Activated T-helper 1 cell treated with anti-CD3 and anti-CD28 coated beads, Interleukin-2, amount 50 U/mL, for 16 hours (primary cell): ENCODE measurements at places on chromosomes 1 and 21.

GRCh38 chr1:110617116-110617515 is 11.0 kb upstream of the KCNA2 start:
- DNase-seq = no peak

DNA sequence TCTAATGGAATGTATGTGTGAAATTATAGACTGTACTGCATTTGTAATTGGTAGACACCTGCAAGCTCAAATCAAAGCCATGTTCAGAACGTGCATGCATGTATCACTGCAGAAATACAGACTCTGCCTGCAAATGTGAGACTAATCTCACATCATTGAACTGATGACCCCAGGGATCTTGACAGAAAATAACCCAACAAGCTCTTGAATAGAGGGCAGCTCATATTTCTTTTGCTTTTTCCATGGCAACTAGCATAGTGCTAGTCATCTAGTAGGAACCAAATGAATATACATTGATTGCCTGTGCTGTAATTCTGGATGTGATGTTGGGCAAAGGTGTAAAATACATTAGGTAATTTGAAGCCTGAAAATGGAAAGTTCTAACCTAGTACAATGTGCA is 62.4 kb downstream of the PTPRC start:
- no peak for DNase-seq

DNA sequence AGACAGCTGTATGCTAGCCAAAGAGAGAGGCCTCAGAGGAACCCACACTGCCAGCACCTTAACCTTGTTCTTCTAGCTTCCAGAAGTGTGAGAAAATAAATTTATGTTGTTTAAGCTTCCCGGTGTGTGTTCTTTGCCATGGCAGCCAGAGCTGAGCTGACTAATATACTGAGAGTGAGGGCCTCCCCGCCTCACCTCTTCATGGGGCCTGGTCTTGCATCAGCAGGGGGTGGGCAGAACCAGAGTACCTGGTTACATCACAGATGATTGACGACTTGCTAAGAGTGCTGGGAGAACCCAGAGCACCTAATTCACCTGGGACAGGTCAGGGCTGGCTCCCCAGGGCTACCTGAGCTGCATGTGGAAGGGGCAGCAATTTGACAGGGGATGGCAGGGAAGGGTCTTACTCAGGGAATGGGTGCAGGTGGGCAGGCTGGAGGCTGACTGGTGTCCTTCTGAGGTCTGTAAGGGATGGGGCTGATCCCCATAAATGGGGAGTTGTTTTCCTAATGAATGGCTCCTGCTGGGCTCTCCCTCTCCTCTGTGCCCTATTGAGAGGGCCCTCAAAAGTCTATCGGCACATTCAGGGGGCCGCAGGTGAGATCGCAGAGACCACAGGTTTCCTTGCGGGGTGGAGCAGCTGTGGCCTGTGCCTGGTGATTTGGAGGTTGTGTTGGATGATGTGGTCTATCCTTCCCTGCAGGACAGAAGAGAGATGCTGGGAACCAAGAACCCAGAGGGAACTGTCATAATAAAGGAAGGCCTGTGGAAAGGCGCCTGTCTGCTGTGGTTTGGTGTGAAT is 60.6 kb upstream of the ETV3 start:
- DNase-seq = no peak

- DNase-seq = no peak
These were observed 38.0 kb upstream of the DESI2 start for GRCh38 chr1:244614879-244615278.

- DNase-seq = no peak
These were observed 72.7 kb upstream of the MUTYH start for GRCh38 chr1:45412899-45413298.

DNA sequence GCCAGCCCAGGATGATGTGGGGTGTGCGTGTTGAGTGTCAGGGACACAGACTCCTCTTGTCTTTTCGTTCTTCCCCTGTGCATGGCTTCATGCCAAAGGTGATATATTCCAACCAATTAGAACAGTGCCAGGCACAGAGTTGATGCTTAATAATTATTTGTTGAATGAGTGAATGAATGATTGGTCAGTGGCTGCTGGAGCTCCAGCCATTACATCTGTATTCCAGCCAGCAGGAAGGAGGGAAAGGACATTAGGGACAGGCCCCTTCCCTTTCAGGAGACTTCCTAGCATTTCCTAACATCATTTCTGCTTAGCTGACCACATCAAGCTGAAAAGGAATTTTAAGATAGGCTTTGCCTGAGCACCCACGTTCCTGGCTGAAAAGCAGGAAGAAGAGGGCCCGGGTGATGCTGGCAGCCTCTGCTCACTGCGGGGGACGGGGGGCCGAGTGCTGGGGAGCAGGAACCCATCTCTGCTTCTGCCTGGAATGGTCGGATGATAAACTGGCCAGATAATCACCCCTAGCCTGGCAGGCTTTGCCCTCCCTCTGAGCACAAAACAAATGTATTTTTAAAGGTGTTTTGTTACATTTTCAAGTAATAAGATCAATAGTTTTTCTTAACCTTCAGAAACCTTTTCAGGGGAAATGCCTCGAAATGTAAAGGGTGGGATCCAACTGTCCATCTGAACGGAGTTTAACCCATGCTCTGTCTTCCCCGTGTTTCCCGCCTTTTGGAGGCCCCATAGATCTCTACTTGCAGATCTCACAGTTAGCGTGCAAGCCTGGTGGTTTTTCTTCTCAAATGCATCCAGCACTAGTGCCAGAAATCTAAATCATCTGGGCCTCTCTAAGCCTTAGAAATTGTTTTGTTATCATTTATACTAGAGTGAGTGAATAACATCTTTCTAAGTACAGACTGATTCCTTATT is 39.0 kb downstream of the SLC37A1 start:
- no peak for DNase-seq

GRCh38 chr1:1058921-1059493 is 15.1 kb downstream of the RNF223 start:
- DNase-seq = no peak

DNA sequence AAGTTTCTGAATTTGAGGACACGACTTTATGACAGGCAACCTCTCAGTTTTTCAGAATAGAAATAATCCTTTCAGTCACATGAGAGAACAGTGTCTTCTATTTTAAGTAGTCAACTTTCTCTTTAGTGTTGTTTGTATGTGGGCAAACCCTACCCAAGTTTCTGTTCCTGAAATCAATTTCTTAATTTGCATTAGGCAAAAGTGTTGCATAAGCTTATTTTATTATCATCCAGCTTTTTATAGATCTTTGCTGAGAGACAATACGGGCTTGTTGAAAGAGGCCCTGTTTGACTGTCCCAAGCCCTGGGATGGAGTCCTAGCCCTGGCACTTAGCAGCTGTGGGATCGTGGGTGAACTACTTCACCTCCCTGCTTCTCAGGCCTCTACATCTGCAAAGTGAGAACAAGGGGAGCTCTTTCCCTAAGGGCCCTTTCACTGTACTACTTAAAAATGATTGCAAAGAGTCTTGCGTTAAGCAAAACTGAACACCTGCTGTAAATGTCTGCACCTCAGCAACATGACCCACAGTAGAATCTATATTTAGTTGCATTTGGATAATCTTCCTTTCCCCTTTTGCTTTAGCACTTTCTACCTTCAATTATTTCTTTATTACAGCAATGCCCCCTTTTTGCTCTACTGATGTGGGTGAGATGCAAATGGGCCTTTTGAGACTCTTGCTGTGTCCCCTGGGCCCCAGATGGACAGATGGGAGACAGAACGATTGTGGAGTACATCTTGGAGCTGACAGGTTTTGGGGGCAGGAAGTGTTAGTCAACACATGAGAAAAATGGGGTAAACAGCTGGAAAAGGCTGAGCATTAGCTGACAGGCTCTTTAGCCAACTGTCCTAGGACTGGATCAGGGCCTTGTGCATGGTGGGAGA is 41.0 kb upstream of the SCAF4 start:
- no peak for DNase-seq

DNA sequence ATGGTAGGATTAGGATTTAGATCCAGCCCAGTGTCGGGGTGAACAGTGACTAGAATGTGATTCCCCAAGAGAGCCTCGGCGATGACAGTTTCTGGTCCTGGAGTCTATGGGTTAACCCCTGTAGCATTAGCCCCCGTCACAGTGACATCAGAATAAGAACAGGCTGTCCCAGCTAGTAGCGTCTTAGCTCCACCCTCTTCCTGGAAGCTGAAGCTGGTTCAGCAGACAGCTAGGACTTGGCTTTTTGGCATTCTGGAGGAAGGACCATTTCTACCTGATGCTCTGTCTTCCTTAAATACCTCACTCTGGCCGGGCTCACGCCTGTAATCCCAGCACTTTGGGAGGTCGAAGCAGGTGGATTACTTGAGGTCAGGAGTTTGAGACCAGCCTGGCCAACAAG is 5.0 kb downstream of the NDUFS2 start:
- DNase-seq = no peak

- DNase-seq = peak; percentile 95
These were observed 15.5 kb upstream of the GSTM4 start for GRCh38 chr1:109640285-109640865.

DNA sequence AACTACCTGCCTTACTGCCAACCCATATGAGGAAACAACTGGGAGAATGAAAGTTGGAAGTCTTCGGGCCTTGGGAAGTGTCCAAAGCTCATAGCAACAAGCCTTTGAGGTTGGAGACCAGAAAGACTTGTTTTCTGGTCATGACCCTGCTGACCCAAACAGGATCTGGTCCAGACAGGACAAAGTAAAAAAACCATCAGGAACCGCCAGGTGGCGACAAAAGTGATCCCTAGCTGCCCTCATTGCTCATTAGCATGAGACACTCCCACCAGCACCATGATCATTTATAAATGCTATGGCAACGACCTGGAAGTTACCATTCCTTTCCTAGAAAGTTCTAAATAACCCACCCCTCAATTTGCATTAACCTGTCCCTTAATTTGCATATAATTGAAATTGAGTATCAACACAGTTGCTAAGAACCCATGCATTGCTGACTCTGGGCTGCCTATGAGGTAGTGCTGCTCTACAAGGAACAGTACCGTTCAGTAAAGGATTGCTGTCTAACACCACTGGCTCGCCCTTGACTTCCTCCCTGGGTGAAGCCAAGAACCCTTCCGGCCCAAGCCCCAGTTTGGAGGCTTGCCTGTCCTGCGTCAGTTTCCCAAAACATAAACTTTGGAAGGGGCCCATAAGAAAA is 89.0 kb downstream of the URB2 start:
- DNase-seq = no peak

DNA sequence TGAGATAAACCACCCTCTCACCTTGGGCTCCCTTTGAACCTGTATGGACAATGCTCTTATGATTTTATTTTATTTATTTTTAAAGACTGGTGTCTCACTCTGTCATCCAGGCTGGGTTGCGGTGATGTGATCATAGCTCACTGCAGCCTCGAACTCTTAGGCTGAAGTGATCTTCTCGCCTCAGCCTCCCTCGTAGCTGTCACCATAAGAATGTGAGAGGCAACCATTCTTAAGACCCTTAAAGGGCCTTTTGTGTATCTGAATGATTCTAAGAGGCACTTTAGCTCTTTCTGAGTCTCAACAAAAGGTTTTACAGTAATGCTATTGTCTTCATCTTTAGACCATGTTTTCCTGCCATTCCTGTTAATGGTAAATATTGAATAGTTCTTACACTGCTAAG is 67.0 kb downstream of the IVNS1ABP start:
- DNase-seq = no peak

DNA sequence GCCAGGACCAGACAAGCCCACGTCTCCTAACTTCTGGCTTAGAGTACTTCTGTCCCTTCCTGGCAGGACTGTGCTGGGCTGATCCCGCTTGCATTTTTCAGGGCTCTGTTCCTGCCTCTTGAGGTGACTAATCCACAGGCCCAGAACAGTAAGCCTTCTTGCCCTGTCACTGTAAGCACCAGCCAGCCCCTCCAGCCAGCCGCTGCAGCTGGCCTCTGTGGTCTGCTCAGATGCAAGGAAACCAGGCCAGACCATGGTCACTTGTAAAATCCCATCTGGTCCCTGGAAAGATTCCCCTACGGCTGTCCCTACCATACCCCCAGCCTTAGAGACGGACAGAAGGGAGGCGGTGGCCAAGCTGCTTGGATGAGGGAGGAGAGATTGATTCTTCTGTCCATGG is 74.2 kb downstream of the KIRREL1 start:
- DNase-seq = no peak

DNA sequence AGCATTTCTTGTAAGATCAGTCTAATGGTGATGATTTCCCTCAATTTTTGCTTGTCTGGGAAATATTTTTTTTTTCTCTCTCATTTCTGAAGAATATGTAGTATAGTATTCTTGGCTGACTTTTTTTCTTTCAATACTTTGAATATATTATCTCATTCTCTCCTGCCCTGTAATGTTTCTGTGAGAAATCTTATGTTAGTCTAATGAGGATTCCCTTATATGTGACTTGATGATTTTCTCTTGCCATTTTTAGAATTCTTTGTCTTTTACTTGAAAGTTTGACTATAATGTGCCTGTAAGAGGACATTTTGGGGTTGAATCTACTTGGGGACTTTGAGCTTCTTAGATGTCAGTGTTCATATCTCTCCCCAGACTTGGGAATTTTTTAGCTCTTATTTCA is 40.0 kb upstream of the PCBP3 start:
- DNase-seq = no peak

- DNase-seq = no peak
These were observed 46.0 kb upstream of the LRIG2 start for GRCh38 chr1:113027007-113027406.

GRCh38 chr1:33025761-33026160 is 10.9 kb downstream of the AK2 start:
- DNase-seq = no peak

GRCh38 chr1:167447521-167448136 is 70.7 kb downstream of the CD247 start:
- peak; percentile 59 for DNase-seq

DNA sequence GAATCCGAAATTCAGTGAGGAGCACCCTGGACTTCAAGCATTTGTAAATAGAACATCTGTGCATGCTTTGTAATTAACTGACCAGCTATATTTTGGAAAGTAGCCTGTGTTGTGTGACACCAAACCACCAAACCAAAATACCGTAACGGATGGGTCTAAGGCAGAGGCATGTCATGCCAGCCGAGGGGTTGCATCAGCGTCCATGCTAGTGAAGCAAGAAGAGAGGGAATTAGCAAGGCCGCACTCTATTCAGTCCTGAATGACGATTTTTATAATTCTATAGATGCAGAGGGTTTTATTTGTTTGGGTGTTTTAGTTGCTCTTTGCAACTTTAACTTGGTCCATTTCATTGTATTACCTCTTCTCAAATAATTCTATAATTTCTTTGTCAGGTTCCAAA is 116.8 kb upstream of the SMYD2 start:
- no peak for DNase-seq
